ENCODE measurements at places on chromosomes 2 and 18.
A peak's percentile ranks its signal among the peaks of the same experiment; 100 is the strongest.

DNA sequence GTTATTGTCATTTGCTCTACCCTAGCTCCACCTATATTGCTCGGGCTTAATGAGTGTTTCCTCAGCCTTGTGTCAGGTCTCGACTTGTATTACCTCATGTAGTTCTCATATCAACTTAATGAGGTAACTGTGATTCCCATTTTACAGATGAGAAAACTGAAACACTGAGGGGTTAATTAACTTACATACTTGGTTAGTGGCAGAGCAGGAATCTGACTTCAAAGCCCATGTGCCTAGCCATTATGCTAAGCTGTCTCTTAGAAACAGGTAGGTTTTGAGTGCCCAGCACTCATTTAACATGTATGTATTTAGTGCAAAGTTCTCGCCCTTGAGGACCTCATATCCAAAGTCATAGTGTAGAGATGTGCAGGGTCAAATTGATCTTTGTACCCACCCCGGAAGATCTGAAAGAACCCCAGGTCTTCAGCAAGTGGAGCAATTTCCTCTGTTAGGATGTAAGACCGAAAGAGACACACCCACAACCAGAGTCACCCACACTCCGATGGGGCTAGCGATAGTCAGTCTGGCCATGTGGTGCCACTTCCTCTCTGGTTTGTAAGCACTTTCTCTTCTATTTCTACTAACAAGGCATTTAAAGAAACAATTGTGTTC lies 121.0 kb upstream of the SLC39A10 start:
- peak; percentile 19 for DNase-seq

- no peak for DNase-seq
Measured at GRCh38 chr2:238863231-238863630, 15.3 kb downstream of the TWIST2 start.

GRCh38 chr2:137912371-137912770 lies 51.9 kb upstream of the HNMT start:
- no peak for DNase-seq

GRCh38 chr18:34364699-34365098 lies 140.0 kb upstream of the NOL4 start:
- DNase-seq, result no peak

GRCh38 chr2:26707747-26708146 lies 15.2 kb downstream of the KCNK3 start:
- no peak for DNase-seq
